ENCODE measurements at places on chromosomes 6 and 20. TPM values are rescaled to one million over a fixed set of nuclear protein-coding genes. Genes with fewer than 3 reads are reported as not detected.

DNA sequence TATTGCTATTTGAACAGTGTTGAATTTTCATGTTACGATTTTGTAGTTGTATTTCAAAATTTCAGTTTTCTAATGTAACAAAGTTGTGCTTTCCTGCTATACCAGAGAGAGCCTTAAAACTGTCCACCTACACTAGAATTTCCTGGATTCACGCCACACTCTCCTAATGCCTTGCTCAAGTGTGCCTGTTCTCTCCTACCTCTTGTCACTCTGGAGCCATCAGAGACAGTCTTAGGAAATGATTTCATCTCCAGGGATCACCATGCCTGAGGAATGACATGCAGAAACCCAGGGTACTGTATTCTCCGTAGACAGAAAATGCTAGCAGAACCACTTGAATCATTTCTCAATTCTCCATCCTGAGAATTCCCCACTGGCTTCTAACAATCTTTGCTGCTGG is 667.6 kb downstream of the KIF16B start:
- DNase-seq, result no peak

- no peak for DNase-seq
These were observed 33.3 kb downstream of the ZNF341 start for GRCh38 chr20:33765099-33765498.

GRCh38 chr6:108916026-108916686 is 67.9 kb downstream of the ARMC2 start:
- DNase-seq, result no peak

- no peak for DNase-seq
These were observed 195.6 kb downstream of the HDGFL1 start for GRCh38 chr6:22765015-22765414.

DNA sequence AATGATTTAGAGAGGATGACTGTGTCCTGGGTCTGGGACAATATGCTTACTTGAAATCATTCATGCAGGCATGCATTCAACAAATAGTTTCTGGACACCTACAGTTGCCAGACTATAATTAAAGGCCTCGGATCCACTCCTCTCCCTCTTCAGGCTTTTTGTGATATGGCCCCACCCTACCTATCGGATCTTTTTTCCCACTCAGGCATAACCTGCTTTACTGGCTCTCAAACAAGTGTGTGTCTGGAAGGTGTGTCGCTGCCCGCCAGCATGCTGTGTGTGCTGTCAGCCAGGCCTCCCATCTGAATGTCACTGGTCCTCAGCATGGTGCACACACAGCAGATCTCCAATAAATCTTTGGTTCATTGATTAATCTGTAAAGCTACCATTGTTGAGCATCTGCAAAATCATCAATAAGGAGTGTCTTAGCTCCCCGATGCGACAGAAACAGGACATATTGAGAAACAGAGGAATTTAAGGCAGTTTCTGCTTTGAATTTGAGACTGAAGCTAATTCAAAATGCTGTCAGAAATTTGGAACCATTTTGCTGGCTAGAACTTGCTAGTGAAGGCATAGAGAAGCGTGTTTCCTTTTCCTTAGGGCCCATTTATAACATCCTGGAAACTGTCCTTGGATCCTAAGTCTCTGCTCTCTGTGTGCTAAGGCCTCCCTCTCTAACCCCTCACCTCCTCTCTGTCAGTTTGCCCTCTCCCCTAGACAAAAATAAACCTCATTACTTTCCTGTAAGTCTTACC is 23.5 kb upstream of the CCN6 start:
- no peak for DNase-seq

DNA sequence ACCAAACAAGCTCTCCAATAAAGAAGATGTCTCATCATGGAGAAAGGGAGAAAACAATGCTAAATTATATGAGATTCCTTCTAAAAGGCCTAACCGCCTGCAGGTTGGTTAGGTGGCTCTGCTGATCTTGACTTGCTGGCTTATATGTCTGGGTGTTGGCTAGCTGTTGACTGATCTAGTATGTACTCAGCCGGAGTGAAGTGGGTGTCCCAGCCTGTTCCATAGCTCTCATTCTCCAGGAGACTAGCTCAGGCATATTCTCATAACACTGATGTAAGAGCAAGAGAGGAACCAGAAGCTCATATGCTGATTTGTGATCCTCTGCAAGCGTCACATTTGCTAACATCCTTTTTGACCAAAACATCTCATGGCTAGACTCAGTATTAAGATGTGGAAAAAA is 473.0 kb downstream of the BMP2 start:
- no peak for DNase-seq

C6orf132 gene
- 0.51 TPM for polyA plus RNA-seq

HLA-DRA gene
- not detected for polyA plus RNA-seq

CUTA gene
- polyA plus RNA-seq, result 347 TPM

- no peak for DNase-seq
These were observed 80.6 kb upstream of the ARMC2 start for GRCh38 chr6:108767418-108768165.

DNA sequence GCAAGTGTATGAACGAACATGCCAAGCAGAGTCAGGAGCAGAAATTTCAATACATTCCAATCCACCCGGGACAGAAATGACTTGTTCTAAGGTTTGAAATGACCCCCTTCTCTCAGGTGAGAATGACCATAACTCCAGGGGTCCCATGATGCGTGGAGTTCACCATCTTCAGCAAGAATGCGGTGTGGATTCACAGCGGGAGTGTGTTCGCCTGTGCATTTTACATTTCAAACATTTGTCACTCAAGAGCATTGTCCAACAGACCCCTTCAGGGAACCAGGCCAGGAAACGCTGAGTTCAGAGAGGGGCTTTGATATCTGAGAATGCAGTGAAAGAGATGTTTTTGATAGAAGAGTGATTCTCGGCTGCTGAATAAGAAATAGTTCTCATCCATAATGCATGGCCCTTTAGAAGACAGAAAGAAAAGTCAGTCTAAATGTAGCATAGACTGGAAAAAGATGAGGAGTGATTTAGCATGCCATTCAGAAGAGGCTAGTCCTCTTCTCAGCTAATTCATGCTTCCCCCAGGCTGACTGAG is 200.3 kb upstream of the KCNG1 start:
- DNase-seq, result no peak

GRCh38 chr20:61662968-61663331 is 402.7 kb downstream of the TAF4 start:
- no peak for DNase-seq

DNA sequence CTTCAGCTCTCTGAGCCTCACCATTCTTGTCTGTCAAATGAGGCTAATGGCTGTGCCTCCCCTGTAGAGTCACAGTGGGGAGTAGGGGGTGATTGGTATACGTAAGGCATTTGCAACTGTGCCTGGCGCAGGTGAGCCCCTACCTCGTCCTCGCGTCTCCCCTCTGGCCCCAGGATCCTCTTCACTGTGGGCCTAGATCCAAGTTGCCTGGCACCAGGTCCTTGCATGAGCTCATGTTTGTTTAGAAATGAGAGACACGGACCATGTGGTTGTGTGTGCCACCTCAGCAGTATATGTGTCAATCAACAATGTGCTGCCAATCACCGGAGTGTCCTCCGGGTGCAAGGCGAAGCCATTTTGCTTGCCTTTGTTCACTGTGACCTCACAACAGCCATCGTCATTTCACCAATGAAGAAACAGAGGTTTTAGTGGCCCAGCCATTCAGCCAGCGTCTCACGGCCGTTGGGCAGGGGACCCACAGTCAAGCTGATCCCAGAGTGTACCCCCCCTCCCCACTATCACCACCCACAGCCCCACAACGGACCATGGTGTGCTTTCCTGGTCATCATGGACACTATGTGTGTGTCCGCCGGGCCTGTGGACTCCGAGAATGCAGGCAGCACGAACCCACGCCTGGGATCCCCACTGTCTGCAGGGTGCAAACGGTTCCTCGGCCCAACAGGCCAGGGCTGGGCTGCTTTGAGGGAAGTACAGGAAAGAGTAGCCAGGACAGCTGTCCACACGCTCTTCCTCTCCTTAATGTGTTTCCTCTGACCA is 35.9 kb upstream of the STX16 start:
- DNase-seq, result no peak

DNA sequence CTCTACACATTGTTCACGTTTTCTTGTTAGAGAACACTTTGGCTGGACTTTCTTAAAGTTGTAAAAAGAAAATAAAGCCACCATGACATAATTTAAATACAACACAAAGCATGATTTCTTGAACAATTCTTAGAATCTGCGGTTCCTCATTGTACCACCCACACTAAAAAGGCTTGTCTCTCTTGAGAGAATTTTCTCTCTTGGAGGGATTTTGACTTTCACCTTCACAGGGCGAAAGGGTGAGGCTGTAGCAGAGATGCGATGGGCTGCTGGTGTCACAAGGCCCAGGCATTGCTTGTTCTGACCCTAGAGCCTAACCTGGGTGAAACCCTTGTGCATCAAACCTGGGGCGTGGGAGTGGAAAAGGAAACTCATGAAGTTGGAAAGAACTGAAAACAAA is 122.7 kb upstream of the RIPOR2 start:
- DNase-seq, result no peak

GGTLC1 gene
- polyA plus RNA-seq, result not detected

GRCh38 chr20:63977739-63978276 is 1.6 kb downstream of the SAMD10 start:
- DNase-seq, result no peak

GPR63 gene
- polyA plus RNA-seq, result 0.38 TPM

ARMC12 gene
- polyA plus RNA-seq, result 0.56 TPM

Data from BJ (cell line).